ENCODE measurements at places on chromosomes 1 and 21.

DNA sequence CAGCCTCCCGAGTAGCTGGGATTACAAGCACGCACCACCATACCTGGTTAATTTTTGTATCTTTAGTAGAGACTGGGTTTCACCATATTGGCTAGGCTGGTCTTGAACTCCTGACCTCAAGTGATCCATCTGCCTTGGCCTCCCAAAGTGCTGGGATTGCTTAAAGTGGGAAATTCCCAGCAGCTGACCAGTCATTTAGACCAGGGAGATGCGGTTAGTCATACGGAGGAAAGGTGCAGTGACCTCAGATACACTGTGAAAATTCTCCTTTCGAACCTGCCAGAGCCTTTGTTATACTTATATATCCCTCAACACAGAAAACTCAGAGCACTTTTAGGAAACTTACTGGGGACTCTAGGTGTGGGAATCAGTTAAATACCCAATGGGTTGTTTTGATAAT is 39.6 kb downstream of the MAP10 start:
- no peak for DNase-seq

DNA sequence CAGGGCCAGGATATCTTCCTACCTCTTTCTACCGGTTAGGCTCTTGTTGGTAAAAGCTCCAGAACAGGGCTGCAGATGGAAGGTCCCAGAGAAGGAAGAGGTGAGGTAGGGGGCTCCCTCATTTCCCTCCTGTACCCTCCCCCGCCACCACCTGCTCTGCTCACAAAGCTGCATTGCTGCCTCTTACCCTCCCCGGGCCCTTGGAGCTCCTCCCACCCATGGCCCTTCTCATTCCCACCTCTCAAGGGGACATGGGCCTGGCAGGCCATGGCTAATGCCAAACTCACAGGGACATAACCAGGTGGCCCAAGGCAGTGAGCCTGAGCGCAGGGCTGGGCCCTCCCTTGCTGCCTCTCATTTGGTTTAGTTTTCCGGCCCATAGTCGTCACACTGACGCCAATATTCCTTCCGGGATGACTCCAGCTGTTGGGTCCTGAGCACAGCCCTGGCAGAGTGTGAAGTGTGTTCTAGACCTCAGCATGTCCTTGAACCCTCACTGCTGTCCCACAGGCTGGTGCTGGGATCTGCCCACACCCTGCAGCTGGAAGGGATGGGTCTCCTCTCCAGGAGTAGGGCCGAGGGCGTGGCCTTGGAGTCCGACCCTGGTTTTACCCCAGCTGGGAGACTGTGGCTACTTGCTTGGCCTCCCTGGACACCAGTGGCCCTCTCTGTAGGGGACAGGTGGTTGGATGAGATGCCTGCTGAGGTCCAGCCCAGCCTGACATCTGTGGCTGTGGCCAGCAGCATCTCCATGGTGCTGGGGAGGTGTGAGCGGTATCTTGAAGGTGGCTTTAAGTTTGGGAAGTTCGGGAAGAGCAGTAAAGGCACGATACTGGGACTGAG is 104.6 kb downstream of the ARHGEF10L start:
- no peak for DNase-seq

GRCh38 chr1:202680586-202681352 is 29.5 kb downstream of the SYT2 start:
- DNase-seq, result no peak

DNA sequence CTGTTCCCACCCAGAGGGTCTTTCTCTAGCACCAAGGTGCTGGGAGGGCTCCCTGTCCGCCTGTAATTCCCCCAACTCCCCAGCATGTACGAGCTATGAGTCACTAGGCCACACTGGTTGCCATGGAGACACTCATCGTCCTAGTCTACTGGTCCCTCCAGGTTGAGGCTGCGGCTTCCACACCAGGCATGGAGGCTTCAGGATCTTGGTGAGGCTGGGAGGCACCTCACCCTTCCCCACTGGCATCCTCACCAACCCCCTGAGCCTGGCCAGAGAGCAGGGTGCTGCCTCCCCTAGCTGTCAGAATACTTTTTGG is 75.6 kb upstream of the KAZN start:
- peak; percentile 64 for DNase-seq

DNA sequence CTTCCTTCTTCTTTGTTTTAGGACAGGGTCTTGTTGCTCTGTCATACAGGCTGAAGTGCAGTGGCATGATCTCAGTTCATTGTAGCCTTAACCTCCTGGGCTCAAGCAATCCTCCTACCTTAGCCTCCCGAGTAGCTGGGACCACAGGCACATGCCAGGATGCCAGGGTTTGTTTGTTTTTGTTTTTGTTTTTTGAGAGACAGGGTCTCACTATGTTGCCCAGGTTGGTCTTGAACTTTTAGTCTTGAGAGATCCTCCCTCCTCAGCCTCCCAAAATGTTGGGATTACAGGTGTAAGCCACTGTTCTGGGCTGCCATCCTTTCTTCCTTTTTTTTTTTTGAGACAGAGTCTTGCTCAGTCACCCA is 56.5 kb upstream of the SLC45A1 start:
- DNase-seq, result no peak

DNA sequence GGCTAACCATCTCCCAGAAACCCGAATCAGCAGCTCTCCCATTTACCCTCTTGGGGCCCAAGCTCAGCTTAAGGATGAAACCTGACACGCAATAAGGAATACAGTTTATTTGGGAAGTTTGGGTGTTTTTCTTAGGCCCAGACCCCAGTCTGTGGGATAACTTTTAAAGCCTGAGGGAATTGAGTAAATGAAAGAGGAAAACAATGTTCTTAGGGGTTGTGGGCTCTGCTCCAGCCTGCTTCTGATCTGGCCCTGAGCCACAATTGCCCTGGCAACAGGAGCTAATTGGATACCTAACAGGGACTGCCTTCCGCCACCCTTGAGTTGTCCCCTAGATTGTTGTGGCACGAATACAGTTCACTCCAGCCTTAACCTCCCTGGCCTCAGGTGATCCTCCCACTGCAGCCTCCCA is 20.1 kb downstream of the DYRK3 start:
- no peak for DNase-seq

Measured in GM20000 (cell line).